KBM-7 (cell line): ENCODE measurements at places on chromosomes 16 and 17.

DNA sequence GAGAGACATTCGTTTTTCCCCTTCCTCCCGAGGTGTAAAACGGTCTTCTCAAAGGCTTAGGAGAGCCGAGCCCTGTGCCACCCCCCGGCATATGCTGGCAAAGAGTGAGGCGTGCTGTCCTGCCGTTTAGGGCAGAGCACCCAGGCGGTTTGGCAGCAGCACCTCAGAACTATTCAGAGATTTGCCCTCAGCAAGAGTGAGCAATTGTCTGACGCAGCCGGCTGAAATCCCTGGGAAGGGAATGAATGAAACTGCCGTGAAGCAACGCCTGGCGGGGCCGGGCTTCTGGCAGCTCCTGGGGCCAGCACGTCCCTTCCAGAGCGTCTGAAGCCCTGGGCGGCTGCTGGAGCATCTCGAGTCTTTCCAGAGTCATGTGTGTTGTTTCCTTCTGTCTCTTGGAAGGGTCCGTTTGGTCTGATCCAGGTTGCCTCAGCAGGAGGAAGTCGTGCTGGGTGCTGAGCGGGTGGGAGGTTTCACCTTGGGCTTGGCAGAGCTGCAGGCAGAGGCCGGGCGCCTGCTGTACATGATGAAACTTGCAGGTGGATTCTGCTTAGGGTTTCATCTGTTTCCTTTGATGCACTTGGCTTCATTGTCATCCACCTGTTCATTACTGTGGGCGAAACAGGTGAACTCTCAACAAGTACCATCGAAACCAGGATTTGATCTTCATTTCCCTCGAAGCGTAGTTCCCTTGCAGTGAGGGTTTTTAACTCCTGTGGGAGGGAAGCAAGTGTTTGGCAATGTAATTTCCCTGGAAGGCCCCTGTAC lies 35.4 kb downstream of the TBCD start:
- DNase-seq = no peak

DNA sequence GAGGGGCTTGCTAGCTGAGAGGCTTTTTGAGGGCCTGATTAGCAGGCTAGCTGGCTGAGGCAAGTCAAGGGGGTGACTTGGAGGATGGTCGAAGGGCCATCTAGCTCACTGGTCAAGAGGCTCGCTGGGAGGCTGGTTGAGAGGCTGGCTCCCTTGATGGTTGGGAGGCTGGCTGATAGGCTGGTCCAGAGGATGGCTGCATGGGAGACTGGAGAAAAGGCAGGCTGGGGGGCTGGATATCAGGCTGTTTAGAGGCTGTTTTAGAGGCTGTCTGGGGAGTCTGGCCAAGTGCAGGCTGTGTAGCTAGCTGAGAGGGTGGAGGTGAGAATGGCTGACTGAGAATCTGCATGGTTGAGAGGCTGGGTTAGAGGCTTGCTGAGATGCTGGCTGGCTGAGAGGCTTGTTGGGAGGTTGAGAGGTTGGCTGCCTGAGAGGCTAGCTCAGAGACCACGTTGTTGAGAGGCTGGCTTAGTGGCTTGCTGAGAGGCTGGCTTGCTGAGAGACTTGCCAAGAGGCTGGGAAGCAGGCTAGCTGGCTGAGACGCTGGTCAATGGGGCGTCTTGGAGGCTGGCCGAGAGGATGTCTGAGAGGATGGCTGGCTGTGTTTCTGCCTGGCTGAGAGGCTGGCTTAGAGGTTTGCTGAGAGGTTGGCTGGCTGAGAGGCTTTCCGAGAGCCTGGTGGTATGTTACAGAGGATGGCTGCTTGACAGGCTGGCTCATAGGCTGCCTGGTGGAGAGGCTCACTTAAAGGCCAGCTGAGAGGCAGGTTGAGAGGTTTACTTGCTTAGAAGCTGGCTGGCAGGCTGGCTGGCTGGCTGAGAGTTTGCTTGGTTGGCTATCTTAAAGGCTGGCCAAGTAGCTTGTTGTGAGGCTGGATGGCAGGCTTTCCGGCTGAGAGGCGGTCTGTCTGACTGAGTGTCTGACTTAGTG lies 36.6 kb upstream of the ACSM2B start:
- no peak for DNase-seq

DNA sequence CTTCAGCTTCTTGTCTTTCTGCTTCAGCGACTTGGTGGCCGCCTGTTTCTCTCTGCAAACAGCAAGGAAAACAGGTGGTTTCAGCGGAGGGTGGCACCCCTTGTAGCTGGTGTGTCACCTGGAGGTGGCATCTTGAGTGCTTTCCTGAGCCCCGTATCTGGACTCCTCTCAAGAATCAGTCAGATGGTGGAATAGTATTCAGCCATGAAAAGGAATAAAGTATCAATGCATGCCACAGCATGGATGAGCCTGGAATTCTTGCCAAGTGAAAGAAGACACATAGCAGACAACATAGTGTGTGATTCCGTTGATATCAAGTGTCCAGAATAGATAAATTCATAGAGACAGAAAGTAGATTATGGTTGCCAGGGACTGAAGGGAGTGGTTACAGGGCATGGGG lies 65.2 kb downstream of the NDE1 start:
- DNase-seq = no peak

DNA sequence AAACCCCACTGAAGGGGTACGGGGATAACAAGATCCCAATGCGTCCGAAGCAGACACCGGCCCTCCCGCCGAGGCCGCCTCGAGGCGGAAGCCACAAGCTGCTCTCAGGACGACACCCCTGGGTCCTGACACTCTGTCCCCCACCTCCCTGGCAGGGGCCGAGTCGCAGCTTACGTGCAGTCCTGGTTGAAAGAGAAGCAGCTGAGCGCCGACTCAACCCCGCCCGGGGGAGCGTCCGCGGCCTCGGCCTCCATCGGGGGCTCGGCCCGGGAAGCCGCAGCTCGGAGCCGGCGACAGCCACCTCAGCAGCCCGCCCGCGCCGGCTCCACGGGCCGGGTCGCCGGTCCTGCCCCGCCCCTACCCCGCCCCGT lies at the start of gene WIPI1:
Gene WIPI1 (minus strand): TSS at position 329 of the 371 bp plus-strand sequence. CDS start 75 bp downstream, at position 254.
- DNase-seq = peak; percentile 53

- peak; percentile 54 for DNase-seq
These were observed 1.1 kb downstream of the CD300H start for GRCh38 chr17:74566132-74566753.

GRCh38 chr17:21680366-21680765 lies 12.0 kb upstream of the KCNJ18 start:
- no peak for DNase-seq

DNA sequence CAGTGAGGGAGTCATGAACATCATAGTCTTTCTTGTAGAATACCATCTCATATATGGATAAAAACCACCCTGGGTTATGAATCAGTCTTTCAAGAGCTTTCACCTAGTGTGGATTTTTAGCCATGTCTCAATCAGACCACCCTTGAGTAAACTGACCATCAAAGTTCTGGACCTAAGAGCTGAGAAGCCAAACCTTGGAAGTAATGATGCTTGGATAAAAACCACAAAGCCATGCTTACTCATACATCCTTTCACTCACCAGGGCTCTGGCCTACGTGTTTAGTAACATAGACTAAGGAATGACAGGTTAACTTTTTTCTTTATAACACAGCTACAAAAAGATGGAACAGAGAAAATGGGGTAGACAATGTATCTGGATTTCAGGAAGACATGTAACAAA lies 167.2 kb downstream of the STX8 start:
- DNase-seq = no peak

DNA sequence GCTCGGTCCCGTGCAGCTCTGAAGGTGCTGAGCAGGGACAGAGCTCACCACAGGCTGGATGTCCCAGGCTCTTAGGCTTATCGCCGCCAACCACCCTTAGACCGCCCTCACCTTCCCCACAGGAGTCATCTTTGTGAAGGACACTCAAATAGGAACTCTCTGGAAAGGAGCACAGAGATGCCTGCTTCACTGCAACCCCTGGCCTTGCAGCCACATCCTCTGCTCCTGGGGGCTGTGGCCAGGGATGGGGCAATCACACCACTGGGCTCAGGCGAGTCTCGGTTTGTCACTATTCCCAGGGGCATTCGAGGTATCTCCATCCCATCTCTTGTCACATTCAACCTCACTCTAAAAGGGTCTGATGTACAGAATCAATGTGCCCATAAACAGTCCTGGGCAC lies 10.9 kb downstream of the ZDHHC1 start:
- no peak for DNase-seq

DNA sequence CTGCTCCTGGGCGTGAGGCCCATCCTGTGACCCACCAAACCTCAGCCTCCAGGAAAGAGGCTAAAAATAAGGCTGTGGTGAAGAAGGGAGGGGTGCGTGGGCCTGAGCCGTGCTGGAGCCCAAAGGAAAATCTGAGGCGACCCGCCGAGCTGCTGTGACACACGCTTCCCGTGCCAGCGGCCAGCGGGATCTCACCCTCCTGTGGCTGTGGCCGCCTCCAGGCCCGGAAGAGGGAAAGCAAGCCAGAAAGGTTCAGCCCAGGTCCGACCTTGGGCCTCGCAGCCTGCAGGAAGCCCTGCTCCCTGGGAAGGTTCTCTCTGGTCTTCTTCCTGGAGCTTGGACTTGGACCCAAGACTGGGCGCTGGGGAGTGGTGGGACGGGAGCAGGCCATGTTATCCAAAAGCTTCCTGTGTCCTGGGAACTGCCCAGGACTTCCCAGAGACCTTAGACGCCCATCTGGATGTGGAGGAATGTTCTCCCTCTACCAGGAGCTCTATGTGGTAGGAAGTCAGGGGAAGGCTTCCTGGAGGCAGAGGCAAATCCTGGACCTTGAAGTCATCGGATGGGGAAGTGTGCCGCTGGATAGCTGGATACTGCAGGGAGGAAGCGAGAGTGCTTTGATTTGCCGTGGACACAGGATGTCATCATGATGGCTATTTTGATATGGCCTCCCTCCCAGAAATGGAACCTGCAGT lies 11.4 kb downstream of the SPNS2 start:
- DNase-seq = no peak

DNA sequence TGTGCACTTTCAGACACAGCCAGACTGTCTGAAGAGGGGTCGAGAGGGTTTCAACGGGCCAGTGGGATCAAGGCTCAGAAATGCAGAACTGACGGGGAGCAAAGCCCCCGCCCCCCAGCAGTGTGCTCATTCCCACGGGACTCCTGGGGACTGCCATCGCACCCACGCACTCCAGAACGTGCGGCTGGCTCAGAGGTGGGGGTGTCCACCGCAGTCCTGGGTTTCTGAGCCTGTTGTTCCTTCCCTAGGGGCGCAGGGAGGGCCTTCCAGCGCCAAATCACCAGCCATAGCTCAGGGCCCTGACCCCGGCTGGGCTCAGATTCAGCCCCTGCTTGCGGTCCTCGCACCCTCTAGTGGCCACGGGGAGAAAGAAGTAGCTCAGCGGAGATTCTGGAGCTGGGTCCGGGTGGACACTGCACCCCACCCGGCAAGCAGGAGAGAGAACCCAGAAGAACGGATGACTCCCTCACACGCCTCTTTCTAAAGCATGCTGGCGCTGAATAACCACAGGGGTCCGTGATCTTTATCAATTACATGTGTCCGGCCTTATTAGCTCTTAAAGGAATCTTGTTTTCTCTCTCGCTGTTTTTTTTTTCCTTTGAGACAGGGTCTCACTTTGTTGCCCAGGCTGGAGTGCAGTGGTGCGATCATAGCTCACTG lies 45.0 kb upstream of the USP7 start:
- DNase-seq = peak; percentile 81

DNA sequence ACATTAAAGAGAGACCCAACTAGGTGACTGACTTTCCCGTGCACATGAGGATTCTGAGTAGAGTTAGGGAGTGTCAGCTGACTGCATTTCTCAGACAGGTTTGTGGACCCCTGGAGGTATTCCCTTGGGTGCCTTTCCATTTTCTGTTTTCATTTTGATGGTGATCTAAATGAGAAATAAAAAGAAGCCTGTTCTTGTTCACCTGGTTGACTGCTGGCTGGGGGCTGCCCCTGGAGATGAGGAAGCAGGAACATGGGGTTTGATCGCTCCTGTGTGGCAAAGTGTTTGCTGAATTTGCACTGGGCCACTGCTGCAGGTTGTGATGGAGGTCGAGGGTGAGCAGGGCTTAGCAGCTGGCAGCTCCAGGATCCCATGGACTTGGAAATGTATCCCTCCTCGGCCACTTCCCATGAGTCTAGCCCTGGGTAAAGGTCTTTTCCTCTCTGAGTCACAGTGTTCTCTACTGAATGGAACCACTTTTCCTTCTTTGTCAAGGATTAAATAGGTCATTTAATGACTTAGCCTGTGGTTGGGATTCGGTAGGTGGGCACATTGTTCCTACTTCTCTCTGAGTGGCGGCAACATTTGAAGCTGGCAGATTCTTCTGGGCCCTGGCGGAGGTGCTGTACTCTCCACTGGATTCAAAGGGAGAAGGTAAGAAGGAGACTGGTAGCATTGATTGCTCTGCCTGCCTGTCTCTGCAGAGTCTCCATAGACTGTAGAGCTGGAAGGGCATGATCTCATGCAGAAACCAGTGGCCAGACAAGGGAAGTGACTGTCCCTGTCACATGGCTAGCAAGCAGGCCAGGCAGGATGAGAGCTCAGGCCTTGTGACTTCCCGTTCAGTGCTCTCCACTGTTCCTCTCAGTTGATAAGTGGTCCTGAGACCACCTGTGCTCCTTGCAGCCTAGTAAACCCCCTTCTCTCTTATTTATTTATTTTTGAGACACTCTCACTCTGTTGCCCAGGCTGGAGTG lies 17.9 kb downstream of the SNX29 start:
- peak; percentile 16 for DNase-seq

DNA sequence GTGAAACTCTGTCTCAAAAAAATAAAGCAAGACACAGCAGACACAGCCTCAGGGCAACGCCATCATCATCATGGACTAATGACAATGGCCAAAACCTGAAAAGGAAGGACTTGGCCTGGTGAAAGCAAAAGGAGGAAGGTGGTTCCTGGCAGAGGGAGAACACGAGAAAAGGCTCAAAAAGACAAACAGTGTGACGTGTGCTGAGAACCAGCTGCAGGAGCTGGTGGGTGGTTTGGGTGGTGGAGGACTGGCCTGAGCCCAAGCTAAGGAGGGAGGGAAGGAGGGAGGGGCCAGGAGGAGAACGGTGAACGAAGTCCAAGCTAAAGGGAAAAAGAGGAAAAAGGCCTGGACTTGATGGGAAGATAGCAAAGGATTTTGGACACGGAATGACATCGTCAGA lies 85.1 kb downstream of the SLC39A11 start:
- DNase-seq = peak; percentile 49

- no peak for DNase-seq
These were observed 63.3 kb downstream of the TMEM235 start for GRCh38 chr17:78294776-78295175.

DNA sequence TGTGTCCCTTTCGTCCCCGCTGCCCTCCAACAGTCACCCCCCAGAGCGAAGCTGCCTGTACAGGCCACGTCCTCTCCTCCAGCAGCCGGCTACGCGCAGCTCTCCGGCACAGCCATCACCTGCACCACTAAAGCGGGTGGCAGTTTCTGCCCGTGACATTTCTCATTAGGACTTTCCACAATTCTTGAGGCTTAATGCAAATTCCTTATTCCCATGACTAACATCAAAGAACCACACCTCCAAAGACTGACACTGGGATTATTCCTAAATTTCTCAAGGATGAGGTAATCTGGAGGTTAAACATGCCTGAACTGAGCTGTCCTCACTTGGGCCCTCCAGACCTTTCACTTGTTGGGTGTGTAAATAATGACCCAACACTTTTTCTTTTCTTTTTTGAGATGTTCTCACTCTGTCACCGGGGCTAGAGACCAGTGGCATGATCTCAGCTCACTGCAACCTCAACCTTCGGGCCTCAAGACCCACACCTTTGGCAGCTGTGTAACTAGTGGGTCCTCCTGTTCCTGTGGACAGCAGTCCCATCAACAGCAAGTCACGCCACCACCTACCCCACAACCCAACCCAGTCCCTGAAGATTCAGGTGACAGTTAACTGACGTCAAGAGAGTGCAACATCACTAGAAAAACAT lies 11.7 kb downstream of the ANKRD11 start:
- no peak for DNase-seq
